ENCODE measurements at places on chromosomes 7 and 10. TPM values are rescaled to one million over a fixed set of nuclear protein-coding genes. Genes with fewer than 3 reads are reported as not detected.

The TFPI2 gene
- 20.8 TPM for total RNA-seq

The STRIP2 gene
- total RNA-seq, result 38.9 TPM

The SUV39H2 gene
- 6.9 TPM for total RNA-seq

The CRPPA gene
- 4.6 TPM for total RNA-seq

The RBP4 gene
- total RNA-seq, result not detected

The GIMAP8 gene
- 0.24 TPM for total RNA-seq

DNA sequence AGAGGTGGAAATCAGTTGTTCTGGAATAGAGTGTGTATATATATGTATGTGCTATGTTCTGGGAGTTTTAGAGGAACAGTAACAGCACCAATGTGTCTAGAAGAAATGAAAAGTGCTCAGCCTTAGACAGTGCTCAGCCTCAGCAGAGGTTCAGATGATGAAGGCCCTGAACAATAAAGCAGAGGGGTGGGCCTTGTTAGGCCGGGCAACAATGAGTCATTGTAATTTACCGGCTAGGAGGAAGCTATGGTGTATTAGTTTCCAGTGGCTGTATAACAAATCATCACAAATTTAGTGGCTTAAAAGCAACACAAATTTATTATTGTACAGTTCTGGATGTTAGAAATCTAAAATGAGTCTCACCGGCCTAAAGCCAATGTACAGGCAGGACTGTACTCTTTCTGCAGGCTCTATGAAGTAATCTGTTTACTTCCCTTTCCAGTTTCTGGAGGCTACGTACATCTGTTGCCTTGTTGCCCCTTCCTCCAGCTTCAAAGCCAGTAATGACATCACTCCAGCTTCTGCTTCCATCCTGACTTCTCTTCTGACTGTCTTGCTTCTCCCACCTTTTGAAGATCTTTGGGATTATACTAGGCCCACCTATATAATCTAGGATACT lies 84.6 kb downstream of the CH25H start:
- H3K4me3 ChIP-seq, result no peak overlapping the region
- H3K4me1 ChIP-seq, result no peaks in the 10 kb centered on the region
- H3K27me3 ChIP-seq, result no peaks in the 10 kb centered on the region
- no peaks in the 10 kb centered on the region for H3K36me3 ChIP-seq

DNA sequence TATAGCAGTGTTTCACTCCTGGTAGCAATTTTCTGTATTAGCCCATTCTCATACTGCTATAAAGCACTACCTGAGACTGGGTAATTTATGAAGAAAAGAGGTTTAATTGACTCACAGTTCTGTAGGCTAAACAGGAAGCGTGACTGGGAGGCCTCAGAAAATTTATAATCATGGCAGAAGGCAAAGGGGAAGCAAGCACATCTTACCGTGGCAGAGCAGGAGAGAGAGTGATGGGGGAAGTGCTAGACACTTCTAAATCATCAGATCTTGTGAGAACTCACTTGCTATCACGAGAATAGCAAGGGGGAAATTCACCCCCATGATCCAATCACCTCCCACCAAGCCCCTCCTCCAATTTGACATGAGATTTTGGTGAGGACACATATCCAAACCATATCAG lies 131.6 kb upstream of the EFCAB10 start:
- H3K27ac ChIP-seq, result no peak overlapping the region
- no peak overlapping the region for H3K4me3 ChIP-seq
- H3K27me3 ChIP-seq, result no peaks in the 10 kb centered on the region
- H3K36me3 ChIP-seq, result no peaks in the 10 kb centered on the region

GRCh38 chr10:88253128-88253527 lies 330.0 kb downstream of the RNLS start:
- H3K36me3 ChIP-seq, result no peaks in the 10 kb centered on the region
- H3K4me3 ChIP-seq, result no peak overlapping the region
- H3K4me1 ChIP-seq, result no peaks in the 10 kb centered on the region
- H3K27ac ChIP-seq, result no peak overlapping the region
- no peak for DNase-seq

DNA sequence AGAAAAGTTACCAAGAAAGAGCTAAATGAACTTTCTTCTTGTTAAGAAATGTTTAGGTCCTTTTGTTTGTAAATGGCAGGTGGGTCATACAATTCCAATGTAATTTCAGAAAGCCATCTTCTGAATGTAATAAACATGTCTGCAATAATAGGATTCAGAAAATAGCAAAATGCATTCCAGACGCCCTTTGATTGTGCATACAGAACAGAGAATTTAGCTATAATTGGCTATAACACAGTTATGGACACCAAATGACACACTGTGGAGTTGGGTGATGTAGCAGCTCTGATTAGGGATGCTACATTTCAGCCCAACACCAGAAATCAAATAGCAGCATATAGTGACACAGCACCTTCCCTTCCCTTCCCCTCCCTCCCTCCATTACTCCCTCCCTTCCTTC lies 240.8 kb downstream of the SNX10 start:
- DNase-seq, result no peak
- H3K4me1 ChIP-seq, result peaks cover 15% of the 10 kb centered on the region
- H3K27me3 ChIP-seq, result no peaks in the 10 kb centered on the region
- no peak overlapping the region for H3K27ac ChIP-seq
- no peaks in the 10 kb centered on the region for H3K36me3 ChIP-seq

DNA sequence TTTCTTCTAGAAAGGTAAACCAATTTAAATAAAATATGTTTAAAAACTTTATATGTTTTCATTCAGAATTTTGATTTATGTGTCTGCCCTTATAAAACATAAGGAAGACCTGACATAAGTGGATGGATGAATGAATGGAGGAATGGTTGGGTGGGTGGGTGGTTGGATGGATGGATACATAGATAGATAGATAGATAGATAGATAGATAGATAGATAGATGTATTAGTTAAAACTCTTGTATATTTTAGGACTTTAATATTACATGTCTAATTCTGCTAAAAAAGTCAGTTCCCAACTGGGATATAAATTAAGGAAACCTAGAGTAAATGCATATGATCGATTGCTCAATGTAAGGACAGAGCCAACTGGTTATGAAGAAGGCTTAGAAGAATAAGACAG lies 156.3 kb upstream of the WNT16 start:
- no peak for DNase-seq
- H3K27ac ChIP-seq, result no peak overlapping the region
- no peaks in the 10 kb centered on the region for H3K36me3 ChIP-seq
- no peak overlapping the region for H3K4me3 ChIP-seq
- no peaks in the 10 kb centered on the region for H3K27me3 ChIP-seq

- peak overlapping the region; percentile 82 for H3K27ac ChIP-seq
- DNase-seq, result peak; percentile 35
- no peaks in the 10 kb centered on the region for H3K27me3 ChIP-seq
- peaks cover 15% of the 10 kb centered on the region for H3K4me1 ChIP-seq
- H3K4me3 ChIP-seq, result no peak overlapping the region
Observed at GRCh38 chr7:105346593-105347322, 42.0 kb downstream of the SRPK2 start.

DNA sequence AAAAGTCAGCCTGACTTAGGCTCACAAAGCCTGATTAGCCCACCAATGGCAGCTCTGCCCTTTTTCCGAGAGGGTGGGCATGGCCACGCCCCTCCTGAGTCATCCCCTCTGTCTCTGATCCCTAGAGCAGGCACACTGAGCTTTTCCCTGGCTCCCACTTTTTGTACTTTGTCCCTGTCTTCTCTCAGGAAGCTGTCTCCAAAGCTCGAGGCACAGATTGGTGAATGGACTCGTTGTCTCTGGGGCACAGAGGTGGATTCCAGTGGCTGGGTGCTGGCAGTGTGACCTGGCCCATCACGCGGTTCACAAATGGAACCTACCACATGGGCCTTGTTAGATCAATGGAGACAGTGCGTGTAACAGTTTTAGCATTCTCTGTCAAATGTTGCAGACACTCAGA lies 313.5 kb downstream of the WDR37 start:
- no peak overlapping the region for H3K4me3 ChIP-seq
- no peak for DNase-seq
- H3K27ac ChIP-seq, result no peak overlapping the region
- no peaks in the 10 kb centered on the region for H3K36me3 ChIP-seq
- no peaks in the 10 kb centered on the region for H3K27me3 ChIP-seq

GRCh38 chr7:22561321-22561811 lies 61.4 kb upstream of the STEAP1B start:
- H3K27ac ChIP-seq, result peak overlapping the region; percentile 91
- no peak overlapping the region for H3K4me3 ChIP-seq
- peak; percentile 92 for DNase-seq
- peaks cover 26% of the 10 kb centered on the region for H3K4me1 ChIP-seq

- H3K36me3 ChIP-seq, result no peaks in the 10 kb centered on the region
- no peak overlapping the region for H3K27ac ChIP-seq
- H3K27me3 ChIP-seq, result no peaks in the 10 kb centered on the region
- peak; percentile 85 for DNase-seq
- H3K4me1 ChIP-seq, result peaks cover 7% of the 10 kb centered on the region
Observed at GRCh38 chr10:24360282-24361127, 151.6 kb downstream of the KIAA1217 start.

GRCh38 chr10:3763852-3764625 lies 21.0 kb downstream of the KLF6 start:
- no peaks in the 10 kb centered on the region for H3K4me1 ChIP-seq
- H3K36me3 ChIP-seq, result no peaks in the 10 kb centered on the region
- no peak overlapping the region for H3K27ac ChIP-seq
- no peak for DNase-seq

GRCh38 chr10:67783606-67784294 lies 54.2 kb downstream of the DNAJC12 start:
- H3K4me1 ChIP-seq, result no peaks in the 10 kb centered on the region
- no peak overlapping the region for H3K4me3 ChIP-seq
- no peaks in the 10 kb centered on the region for H3K27me3 ChIP-seq
- no peaks in the 10 kb centered on the region for H3K36me3 ChIP-seq

DNA sequence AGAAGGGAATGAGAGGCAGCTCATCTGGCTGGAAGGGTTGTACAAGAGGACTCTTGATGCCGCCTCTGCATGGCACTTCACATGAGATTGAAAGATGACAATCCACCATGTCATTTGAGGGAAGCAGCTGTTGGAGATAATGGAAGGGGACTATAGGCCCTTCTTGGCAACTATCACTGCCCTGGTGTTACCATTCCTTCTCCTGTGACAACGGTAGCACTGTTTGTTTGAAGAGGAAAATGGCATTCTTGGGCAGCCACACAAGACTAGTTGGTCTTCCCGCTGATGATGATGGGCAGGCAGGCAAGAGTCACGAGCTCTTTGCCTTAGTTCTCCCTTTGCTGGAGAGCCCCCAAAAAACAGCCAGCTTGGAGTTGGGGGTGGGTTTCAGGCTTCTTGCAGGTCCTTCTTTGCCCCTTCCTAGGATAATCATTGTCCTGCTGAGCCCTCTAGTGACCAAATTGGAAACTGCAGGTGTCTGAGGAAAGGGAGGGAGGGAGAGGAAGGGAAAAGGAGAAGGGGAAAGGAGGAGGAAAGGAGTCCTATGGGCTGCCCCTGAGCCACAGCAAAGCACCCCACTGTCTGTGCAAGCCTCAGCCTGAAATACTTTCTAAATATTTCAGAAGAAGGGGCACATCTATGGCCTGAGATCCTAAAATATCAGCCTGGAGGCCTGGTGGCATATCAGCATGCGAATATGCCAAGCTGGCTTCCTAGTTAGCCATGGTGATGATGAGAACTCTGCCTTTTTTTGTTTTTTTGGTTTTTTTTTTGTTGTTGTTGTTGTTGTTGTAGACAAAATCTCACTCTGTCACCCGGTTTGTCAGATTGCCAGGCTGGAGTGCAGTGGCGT lies 165.6 kb upstream of the KMT2E start:
- H3K4me1 ChIP-seq, result no peaks in the 10 kb centered on the region
- no peak overlapping the region for H3K27ac ChIP-seq
- H3K4me3 ChIP-seq, result no peak overlapping the region
- H3K27me3 ChIP-seq, result no peaks in the 10 kb centered on the region
- DNase-seq, result peak; percentile 54

DNA sequence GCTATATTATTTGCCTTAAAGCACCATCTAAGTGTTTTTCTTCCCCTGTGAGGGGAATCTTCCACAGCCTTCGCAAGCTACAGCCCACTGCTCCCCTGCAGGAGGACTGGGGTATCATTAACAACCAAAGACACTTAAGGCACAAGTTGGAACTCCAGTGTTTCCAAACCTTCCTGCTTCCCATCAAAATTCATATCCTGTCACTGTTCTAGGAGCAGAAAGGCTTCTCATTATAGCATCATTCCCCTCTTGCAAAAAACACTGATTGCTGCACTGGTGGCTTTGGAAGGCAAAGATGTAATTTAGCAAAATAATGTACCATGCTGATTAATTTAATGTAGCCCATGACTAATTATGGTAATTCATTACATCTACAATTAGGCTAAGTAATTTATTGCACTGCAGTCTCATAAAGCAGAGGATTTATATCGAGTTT lies 207.2 kb downstream of the SKAP2 start:
- no peaks in the 10 kb centered on the region for H3K36me3 ChIP-seq
- peaks cover 7% of the 10 kb centered on the region for H3K27me3 ChIP-seq
- H3K27ac ChIP-seq, result no peak overlapping the region
- H3K4me1 ChIP-seq, result peaks cover 15% of the 10 kb centered on the region

DNA sequence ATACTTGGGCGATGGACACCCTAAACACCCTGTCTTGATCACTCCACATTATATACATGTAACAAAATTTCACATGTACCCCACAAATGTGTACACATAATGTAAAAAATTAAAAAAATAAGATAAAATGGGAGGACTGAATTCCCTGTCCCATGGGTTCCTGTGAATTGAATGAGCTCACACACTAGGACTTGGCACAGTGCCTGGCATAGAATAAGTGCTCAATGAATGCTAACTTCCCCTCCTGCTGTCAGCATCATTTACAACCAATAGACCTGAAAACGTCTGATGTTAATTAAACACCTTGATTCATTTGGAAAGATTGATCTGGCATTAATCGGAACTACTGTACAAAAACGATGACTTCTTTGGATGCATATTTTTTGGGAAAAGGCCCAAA lies 117.3 kb upstream of the ZNF438 start:
- peaks cover 20% of the 10 kb centered on the region for H3K4me1 ChIP-seq
- H3K36me3 ChIP-seq, result no peaks in the 10 kb centered on the region
- DNase-seq, result peak; percentile 38
- no peak overlapping the region for H3K27ac ChIP-seq

- H3K4me1 ChIP-seq, result no peaks in the 10 kb centered on the region
- H3K4me3 ChIP-seq, result no peak overlapping the region
- no peak for DNase-seq
- no peaks in the 10 kb centered on the region for H3K36me3 ChIP-seq
- no peaks in the 10 kb centered on the region for H3K27me3 ChIP-seq
- H3K27ac ChIP-seq, result no peak overlapping the region
Observed at GRCh38 chr10:16195894-16196293, 240.9 kb upstream of the PTER start.

DNA sequence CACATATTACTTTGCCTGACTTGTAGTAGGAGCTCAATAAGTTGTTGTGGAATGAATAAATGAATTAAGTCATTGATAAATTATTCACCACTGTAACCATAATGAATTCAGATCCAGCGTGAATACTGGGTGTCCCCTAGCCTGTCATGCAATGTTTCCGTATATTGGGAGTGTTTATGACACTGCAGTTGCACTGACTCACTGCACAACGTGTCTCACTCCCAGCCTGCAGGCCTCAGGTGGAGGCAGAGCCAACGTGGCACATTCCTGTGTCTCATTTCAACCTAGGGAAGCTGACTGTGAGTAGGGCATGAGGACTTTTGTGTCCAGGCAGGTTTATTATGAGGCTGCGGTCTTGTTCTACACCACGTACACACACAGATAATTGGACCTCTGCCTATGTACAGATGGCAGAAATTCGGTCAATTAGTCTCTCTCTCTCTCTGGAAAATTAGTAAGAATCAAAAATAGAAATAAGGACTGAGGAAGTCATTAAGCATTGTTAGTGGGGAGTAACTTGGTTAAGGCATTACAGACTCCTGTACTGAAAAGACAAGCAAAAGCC lies 299.1 kb upstream of the IGFBP3 start:
- no peaks in the 10 kb centered on the region for H3K27me3 ChIP-seq
- H3K27ac ChIP-seq, result no peak overlapping the region
- no peak for DNase-seq
